Stimulated activated CD4-positive, alpha-beta T cell treated with anti-CD3 and anti-CD28 coated beads, Interleukin-1b, Interleukin-23, amount 100 ng/mL, for 4 hours (primary cell): ENCODE measurements at places on chromosomes 6 and 20.

- DNase-seq, result no peak
These were observed 282.5 kb downstream of the ESR1 start for GRCh38 chr6:152089992-152090391.

- no peak for DNase-seq
These were observed 133.8 kb downstream of the PRND start for GRCh38 chr20:4855555-4855954.

GRCh38 chr6:164612751-164613150 is 696.7 kb downstream of the C6orf118 start:
- no peak for DNase-seq

DNA sequence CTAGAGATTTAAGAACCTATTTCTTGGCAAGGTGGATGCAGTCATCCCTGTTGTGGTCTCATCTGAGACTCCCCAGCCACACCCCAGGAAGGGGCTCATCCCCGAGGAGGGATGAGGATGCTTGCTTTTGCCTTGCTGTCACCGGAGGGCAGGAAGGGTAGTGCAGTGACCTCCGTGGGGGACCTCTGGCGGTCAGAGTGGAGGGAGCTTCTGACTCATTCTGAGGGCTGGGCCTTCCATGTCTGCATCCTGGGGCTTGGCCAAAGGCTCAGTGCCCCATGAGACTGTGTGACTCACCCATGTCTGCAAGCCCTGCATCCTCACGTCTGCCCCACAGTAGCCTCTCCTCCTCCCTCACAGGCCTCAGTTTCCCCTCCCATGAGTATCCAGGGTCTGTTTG is 38.7 kb downstream of the UQCC2 start:
- DNase-seq, result no peak

GRCh38 chr6:140445474-140446004 is 1071.1 kb upstream of the CITED2 start:
- no peak for DNase-seq

DNA sequence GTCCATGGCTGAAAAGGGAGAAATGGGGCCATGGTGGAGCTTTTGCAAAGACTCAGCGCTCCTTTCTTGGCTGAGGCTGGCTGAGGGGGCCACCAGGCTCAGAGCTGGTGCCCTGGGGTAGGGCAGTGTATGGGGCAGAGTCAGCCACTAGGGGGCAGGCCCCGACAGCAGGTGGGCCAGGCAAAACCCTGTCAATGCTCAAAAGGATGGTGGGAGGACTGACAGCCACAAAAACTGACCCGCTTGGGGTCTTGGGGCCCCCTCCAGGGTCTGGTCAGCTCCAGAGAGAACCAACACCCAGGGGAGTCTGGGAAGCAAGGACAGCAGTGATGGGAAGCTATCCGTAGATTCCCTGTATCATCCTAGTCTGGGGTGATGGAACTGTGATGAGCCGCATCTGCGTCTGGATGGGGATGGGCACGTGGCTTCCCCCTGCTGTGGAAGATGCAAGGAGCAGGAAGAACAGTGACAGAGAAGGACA is 306.9 kb downstream of the DHX35 start:
- DNase-seq, result no peak

DNA sequence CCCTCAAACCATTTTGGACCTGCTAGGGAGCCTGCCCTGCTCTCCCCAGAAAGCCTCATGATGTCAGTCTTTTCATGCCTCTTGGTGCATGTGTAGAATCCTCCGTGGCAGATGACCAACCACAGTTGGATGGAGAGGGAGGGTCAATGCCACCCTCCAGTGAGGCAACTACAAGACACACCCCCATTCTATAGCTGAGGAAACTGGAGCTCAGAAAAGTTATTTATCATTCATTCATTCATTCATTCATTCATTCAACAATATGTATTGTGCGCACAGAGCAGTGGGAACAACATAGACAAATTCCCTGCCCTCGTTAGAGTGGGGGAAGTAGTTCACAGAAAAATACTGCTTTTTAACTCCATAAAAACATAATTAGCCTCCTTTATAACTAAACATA is 16.8 kb downstream of the SNRPB start:
- DNase-seq, result no peak

GRCh38 chr20:5642155-5642981 is 107.8 kb upstream of the SHLD1 start:
- DNase-seq, result no peak

- no peak for DNase-seq
These were observed 46.2 kb downstream of the EDN1 start for GRCh38 chr6:12336121-12336971.

GRCh38 chr6:90175627-90176538 is 120.8 kb downstream of the BACH2 start:
- peak; percentile 42 for DNase-seq

DNA sequence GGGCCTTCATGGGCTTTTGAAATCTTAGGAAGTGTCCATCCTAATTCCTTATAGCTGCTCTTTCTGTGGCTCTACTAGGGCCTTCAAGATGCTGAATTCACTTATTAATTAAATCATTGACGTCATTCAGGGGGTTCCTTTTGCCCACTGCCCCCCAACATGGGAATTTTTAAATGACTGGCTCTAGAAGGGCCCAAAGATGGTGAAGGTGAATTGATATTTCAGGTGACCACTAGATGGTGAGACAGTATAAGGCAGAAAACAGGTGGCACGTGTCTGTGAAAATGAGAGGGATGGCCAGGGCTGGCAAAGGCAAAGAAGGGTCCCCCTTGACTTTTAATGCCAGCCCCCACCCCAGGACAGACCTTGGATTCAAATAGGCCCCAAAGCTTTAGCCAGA is 11.8 kb downstream of the GNAS start:
- no peak for DNase-seq

GRCh38 chr20:17612287-17612991 is 42.6 kb downstream of the DSTN start:
- no peak for DNase-seq

GRCh38 chr20:62590309-62591121 is 51.8 kb upstream of the SLCO4A1 start:
- DNase-seq, result no peak

- no peak for DNase-seq
These were observed 159.7 kb upstream of the AHI1 start for GRCh38 chr6:135657207-135657606.

DNA sequence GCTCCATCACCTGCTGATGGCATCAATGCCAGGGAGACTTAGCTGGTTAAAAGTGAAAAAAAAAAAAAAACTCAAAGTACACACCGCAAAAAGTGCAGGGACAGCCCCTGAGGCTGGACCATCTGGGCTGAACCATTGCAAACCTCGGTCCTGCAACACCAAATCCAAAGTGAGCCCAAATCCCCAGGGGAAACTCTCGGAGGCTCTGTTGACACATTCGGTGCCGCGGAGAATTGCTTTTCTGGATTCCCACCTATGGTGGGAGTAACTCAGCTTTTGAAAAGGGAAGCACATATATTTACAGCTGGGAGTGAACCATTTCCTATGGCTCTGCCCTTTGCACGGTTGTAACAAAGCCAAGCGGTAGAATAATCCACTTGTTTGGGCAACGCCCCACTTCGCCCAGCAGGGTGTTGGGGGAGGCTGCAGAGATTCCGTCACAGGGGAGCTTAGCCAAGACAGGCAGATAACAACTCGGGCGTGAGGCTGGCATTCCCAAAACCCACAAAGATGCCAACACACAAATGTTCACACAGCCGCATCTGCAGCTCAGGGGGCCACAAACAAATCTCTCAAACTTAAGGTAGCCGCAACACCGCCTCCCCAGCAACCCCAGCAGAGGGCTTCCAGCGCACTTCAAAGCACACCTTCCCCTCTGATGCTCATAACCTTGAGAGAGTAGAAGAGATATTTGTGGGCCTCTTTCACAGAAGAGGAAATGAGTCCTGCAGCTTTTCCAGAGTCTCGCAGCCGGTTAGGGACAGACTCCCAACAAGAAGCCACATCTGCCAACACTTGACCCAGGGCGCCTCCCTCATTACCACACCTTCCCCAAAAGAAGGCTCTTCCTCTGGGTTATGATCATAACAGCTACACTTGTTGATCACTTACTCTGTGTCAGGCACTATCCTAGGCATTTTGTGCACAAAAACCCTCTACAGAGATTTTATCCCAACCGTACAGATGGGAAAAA is 11.4 kb downstream of the ZC3H12D start:
- no peak for DNase-seq

- DNase-seq, result no peak
These were observed 69.3 kb downstream of the UST start for GRCh38 chr6:148816117-148816516.

DNA sequence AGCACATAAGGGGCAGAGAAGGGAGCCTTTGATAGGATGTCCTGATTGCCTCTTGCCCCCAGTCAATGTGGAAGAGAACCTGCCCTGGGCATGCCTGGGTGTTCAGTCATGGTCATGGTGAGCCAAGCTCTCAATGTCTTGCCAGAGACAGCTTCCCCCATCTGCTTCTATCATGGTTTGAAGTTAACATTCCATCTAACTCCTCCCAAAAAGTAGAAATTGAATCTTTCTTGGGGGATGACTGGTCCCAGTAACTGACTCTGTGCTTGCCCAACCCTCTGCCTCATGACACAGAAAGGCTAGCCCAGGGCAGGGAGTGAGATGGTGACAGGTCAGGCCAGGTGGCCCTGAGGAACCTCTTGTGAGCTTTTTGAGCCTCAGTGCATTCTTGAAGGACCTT is 60.1 kb downstream of the ADTRP start:
- no peak for DNase-seq

- no peak for DNase-seq
These were observed 904 bp downstream of the MDFI start for GRCh38 chr6:41638935-41639808.

GRCh38 chr6:113970805-113971676 is at the start of gene HDAC2:
Gene HDAC2 (minus strand): TSS chr6:113971148. CDS start chr6:113970908, 240 bp downstream.
- peak; percentile 91 for DNase-seq

GRCh38 chr6:168530653-168531071 is 89.7 kb downstream of the SMOC2 start:
- DNase-seq, result no peak

GRCh38 chr20:47252879-47253307 is 103.6 kb downstream of the ZMYND8 start:
- DNase-seq, result no peak

DNA sequence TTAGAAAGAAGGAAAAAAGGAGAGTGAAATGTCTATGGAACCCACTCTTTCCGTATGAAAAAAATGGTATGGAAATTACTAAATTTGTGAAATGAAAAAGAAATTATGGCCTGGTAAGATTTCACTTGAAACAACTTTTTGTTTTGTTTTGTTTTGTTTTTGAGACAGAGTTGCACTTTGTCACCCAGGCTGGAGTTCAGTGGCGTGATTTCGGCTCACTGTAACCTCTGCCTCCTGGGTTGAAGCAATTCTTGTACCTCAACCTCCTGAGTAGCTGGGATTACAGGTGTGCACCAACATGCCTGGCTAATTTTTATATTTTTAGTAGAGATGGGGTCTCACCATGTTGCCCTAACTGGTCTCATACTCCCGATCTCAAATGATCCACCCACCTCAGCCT is 17.8 kb upstream of the GSTA5 start:
- DNase-seq, result no peak

GRCh38 chr20:44970243-44970757 is 4.0 kb downstream of the STK4 start:
- no peak for DNase-seq

GRCh38 chr6:45927421-45928320 is 88.0 kb downstream of the CLIC5 start:
- no peak for DNase-seq

- DNase-seq, result no peak
These were observed 4.8 kb downstream of the PHF20 start for GRCh38 chr20:35776513-35777101.

GRCh38 chr6:149855040-149855654 is 9.0 kb downstream of the LRP11 start:
- no peak for DNase-seq

- no peak for DNase-seq
These were observed 73.6 kb downstream of the SPTLC3 start for GRCh38 chr20:13082378-13082777.

DNA sequence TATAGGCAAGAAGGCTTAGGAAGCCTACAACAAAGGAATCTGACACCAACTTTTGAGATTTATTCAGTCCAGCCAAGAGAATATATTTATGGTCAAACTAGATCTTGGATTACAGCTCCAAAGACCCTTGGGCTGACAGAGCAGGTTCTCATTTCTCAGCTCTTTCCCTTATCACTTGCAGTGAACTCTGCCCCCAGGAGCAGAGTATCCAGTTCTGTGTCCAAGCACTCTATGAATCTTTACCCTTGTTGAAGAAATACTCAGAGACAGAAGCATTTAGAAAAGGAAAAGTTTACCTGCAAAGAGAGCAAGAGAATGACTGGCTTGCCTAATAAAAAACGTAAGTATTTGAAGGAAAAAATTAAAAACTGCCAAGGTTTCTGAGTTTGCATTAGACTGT is 190.5 kb downstream of the SLC16A10 start:
- DNase-seq, result no peak

- no peak for DNase-seq
These were observed 68.7 kb downstream of the RNF217 start for GRCh38 chr6:125030969-125031368.

- no peak for DNase-seq
These were observed 9.9 kb upstream of the F13A1 start for GRCh38 chr6:6330407-6330806.

DNA sequence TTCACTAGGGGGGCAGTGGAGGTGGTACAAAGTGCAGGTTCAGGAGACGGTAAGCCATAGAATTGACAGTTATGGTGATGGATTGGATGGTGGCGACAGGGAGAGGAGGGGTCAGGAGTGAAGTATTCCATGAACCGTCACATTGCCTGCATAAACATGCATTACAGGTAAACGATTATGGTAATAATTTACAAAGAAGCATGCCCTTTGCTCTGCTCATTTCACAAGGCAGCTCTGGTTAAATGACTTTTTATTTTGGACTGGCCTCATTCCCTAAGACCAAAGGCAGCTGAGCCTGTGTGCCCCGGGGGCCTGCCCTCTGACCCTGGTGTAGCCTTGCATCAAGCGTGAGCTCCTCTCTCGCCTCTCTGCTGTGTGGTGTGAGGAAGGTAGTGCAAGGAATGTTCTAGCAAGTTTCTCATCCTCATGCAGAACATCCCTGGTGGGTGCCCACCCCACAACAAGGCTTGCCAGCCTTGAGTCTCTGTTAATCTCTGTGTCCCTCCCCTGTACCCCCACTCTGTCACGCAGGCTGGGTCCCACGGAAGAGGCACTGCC is 59.0 kb downstream of the PPP1R14C start:
- no peak for DNase-seq

DNA sequence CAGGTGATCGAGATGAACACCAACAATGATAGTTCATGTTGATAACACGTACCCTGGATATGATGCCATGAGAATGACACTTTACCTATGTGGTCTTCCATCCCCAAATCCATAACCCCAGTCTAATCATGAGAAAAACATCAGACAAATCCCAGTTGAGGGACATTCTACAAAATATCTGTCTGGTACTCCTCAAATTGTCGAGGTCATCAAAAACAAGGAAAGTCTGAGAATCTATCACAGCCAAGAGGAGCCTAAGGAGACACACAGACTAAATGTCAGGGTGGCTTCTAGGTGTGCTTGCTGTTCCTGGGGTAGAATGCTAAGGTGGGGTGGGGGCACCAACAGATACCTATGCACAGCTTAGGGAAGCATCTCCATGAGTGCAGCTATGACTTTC is 2.8 kb upstream of the RNF8 start:
- DNase-seq, result no peak

GRCh38 chr6:97064578-97064977 is 140.1 kb downstream of the KLHL32 start:
- DNase-seq, result no peak
